ENCODE measurements at places on chromosomes 7 and 10. TPM values are rescaled to one million over a fixed set of nuclear protein-coding genes. Genes with fewer than 3 reads are reported as not detected.
A peak's percentile ranks its signal among the peaks of the same experiment; 100 is the strongest.

DNA sequence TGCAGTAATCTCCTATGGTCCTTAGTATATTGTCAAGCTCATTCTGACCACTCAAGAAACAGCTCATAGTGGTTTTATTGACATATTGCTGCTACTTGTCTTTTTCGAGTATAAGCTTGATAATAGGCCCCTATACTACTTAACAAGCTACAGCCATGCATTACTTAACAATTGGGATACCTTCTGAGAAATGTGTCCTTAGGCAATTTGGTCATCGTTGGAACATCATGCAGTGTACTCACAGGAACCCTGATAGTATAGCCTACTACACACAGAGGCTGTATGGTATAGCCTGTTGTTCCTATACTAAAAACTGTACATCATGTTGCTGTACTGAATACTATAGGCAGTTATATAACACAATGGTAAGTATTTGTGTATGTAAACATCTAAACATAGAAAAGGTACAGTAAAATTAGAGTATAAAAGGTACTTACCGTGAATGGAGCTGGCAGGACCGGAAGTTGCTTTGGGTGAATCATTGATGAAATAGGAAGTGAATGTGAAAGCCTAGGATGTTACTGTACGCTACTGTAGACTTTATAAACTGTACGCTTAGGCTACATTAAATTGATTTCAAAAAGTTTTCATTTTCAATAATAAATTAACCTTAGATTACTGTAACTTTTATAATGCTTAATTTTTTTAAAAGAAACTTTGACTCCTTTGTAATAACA lies 160.9 kb downstream of the LRRC4 start:
- DNase-seq: no peak

The CPEB3 gene
- 13.2 TPM for total RNA-seq

The ANKRD1 gene
- total RNA-seq: 2,468 TPM

GRCh38 chr7:34220506-34221185 lies 315.3 kb downstream of the BMPER start:
- DNase-seq: no peak

- no peak for DNase-seq
These were observed 189.5 kb downstream of the ARHGAP12 start for GRCh38 chr10:31739146-31739545.

- DNase-seq: no peak
These were observed 33.7 kb upstream of the PLXDC2 start for GRCh38 chr10:19782430-19783089.

DNA sequence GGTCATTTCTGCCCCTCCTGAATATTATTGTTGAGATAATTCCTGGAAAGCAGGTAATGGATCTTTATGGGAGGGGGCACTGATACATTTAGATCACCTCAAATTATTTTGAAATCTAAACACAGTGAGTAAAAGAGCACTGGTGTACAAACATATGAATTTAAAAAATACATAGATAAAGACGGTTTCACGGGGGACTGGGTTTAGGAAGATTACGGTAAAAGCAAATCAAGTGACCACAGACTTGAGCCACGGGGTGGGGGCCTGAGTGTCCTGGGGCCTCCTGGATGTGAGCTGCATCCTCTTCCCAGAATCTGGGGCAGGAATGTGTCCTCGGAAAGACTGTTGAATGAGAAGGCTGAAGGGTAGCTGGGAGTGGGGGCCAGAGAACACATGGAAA lies 219.1 kb upstream of the KLF6 start:
- no peak for DNase-seq

The WDR37 gene
- 29.0 TPM for total RNA-seq

DNA sequence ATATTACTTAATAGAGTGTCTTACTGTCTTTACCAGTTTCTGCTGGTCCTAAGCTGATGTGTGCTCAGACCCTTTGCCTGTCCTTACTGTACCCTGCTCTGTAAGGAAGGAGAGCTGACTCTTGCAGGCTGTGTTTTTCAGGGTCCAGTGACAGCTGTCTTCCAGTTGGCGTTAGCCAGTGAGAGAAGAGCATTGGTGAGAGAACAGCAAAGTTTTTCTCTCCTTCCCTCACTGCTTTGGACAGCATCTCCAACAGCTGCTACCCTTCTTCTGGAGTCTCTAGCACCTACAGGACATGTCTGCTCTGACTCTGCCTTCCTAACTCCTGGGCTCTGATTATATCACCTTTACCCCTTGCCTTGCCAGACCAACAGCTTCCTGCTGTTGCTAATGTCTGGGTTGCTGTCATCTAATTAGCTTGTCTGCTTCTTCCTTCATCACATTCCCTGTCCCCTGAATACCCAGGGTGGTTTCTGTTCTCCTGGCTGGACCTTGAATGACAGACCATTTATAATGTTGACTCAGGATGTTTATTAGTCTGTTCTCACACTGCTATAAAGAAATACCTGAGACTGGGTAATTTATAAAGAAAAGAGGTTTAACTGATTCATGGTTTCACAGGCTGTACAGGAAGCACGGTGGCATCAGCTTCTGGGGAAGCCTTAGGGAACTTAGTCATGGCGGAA lies 23.5 kb upstream of the PANK1 start:
- no peak for DNase-seq

- no peak for DNase-seq
These were observed 13.8 kb downstream of the CYP3A5 start for GRCh38 chr7:99666013-99666395.

DNA sequence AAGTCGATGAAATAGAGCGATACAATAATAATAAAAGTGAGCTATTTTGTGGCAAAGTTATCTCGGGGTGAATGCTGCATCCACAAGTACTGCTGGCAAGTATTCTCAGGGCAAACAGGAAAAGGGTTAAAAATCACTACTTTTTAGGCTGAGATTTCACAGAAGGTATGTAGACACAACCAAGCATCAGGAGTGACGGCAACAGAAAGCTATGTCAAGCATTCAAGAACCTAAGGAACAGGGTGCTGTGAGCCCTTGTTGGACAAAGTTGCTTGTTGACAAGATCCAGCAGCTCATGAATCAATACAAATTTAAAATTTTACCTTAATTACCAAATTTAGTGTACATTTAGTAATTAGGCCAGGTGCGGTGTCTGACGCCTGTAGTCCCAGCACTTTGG lies 41.2 kb upstream of the C1QL3 start:
- no peak for DNase-seq

The NPFFR1 gene
- total RNA-seq: not detected

GRCh38 chr7:79317728-79318127 lies 135.7 kb downstream of the MAGI2 start:
- DNase-seq: no peak

DNA sequence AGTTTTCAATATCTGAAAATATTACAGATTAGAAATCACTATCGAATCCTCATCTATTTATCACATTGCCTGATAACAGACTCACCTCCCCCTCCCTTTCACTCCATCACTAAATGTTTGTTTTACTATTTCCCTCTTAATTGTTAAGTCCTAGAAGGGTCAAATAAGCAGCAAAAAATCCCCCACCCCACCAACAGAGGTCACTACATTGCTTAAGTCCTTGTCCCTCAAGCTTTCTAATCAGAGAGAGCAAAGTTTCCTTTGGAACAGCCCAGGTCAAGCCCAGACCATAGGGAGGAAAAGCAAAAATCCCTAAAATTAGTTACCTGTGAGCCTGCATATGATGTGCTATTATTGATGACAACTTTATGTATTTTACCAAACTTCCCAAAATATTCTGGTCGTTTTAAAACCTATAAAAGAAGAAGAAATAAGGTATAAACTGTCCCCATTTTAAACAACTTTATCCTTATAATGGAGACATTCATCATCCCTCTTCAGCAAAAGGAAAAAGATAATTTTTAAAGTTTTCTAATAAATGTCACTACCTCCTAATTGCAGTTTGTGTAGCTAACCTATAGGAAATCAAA lies 95.0 kb downstream of the CNOT4 start:
- no peak for DNase-seq

The ERVW-1 gene
- not detected for total RNA-seq

DNA sequence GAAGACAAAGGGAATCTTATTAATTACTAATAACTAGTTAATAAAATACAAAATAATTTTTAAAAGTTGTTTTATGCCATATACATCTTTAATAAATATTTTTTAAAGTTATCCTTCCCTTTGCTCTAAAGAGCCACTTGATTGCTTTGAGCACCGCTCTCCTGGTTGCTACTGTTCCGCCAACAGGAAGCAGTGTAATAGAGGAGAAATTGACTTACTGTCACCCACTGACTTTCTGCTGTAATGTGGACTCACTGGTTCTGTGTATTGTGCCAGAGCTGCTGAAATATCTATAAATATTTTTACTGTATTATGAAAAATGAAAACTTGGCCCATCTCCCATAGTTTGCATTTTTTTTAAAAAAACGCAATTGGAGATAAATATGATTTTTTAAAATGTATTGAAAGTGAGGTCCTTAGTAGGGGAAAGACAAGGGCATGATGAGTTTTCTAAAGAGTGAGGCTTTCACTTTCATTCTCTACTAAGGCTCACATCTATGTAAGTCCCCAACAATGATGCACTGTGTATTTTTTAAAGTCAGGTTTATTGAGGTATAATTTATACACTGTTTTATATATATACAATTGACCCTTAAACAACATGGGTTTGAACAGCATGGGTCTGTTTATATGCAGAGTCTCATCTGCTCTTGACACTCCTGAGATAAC lies 100.5 kb downstream of the NPY start:
- no peak for DNase-seq

DNA sequence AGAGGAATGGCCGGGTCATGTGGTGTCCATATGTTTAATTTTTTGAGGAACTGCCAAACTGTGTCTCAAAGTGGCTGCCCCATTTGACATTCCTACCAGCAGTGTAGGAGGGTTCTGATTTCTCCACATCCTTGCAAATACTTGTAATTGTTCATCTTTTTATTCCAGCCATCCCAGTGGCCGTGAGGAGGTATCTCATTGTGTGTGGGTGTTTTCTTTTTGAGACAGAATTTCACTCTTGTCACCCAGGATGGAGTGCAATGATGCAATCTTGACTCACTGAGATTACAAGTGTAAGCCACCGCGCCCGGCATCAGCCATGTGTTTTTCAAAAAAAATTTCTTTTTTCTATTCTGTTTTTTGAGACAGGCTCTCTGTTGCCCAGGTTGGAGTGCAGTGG lies 38.7 kb upstream of the DLG5 start:
- no peak for DNase-seq

GRCh38 chr7:14233868-14234369 lies 244.5 kb upstream of the ETV1 start:
- DNase-seq: no peak

DNA sequence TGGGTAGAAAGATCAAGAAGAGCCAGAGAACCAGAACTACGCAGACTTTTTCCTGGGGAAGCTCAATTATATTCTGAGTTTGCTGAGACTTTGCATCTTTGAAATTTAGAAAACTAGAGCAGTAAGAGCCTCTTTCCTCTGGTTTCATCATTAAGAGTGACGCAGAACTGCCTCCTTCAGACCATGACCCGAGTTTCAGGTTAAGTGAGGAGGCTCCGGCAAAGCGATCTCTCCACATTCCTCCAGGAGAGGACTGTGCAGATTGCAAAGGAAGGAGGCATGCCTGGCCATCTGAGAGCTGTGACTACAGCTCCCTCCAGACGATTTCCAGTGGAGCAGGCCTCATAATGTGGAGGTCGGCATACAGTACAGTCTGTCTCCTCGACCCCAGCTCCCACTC lies 115.8 kb upstream of the LANCL2 start:
- DNase-seq: no peak

The NRG3 gene
- 1.4 TPM for total RNA-seq

The KNDC1 gene
- 1.4 TPM for total RNA-seq

DNA sequence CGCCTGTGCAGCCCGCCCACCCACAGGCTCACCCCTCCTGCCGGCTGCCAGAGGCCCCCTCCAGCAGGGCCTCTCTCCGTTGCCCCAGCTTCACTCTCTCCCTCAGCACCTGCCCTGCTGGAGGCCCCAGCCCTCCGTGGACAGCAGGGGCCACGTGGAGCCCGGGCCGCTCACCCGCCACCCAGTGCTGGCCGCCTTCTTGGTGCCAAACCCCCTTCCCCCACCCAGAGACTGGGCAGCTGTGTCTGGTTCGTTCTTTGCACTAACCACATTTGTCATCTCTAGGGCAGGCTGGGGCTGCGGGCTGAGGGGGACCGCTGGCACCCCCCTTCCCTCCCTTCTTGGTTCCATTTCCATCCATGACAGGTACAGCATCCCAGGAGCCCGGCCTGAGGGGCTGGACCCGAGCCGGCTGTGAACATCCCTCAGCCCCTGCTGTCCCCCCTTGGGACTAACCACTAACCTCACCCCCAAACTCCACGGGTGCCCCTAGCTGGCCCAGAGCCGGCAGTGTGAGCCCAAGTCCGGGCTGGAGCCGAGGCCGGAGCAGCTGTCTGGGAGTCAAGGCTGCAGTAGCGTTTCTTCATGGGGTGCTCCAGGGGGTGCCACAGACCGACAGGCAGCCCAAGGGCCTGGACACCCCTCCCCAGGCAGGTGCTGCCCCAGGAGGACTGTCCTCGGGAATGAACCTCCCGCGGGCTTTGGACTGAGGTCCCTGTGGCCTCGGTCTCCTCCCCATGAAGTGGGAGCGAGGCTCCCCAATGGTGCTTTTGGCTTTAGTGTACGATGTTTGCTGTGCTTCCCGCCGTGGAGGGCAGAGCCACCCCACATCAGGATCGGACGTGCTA lies 25.5 kb upstream of the AMZ1 start:
- peak; percentile 64 for DNase-seq

The HNRNPA2B1 gene
- total RNA-seq: 361 TPM

DNA sequence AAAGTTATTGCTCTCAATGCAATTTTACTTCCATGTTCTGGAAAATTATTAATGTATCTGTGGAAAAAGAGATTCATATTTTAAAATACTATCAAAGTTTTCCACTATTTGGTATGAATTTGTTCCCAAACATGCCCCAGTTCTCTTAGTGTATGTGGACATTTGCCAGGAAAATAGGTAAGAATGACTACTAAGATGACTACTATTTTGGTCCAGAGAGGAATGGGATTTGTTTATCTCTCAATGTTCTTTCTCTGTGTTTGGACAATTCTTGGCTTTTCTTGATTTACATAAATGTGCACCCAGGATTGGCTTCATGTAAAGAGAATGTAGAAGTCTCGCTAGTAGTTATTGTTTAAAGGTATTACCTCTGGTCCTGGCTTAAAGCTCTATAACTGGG lies 60.3 kb upstream of the POT1 start:
- DNase-seq: no peak

DNA sequence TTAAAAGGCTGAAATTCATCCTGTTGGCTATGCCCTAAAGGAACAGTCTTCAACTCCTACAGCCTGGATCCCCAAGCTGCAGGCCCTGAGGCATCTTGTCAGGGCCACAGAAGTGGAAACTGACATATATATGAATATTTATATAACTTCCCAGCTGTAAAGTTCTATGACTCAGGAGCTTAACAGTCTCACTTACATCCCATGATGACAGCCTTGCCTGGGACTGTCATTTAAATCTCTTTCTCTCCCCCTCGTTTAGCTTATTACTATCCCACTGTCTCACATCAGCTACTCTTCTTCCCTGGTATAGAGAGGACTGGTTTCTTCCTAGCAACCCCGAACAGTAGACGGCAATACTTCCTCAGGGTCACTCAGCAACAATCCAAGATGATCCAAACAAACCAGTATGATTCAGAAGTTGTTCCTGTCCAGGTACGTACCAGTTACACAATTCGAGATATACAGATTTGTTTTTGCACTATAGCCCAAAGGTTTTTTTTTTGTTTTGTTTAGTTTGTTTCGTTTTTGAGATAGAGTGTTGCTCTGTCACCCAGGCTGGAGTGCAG lies 22.7 kb downstream of the KIAA1549 start:
- no peak for DNase-seq
